AG20443 (cell line): ENCODE measurements at places on chromosomes 5 and 9.

GRCh38 chr9:29183971-29184370 is 1610.7 kb upstream of the C9orf72 start:
- no peak for DNase-seq

GRCh38 chr5:36365896-36366295 is 64.2 kb upstream of the RANBP3L start:
- no peak for DNase-seq

GRCh38 chr9:126609191-126609590 is 4.5 kb upstream of the LMX1B start:
- no peak for DNase-seq

DNA sequence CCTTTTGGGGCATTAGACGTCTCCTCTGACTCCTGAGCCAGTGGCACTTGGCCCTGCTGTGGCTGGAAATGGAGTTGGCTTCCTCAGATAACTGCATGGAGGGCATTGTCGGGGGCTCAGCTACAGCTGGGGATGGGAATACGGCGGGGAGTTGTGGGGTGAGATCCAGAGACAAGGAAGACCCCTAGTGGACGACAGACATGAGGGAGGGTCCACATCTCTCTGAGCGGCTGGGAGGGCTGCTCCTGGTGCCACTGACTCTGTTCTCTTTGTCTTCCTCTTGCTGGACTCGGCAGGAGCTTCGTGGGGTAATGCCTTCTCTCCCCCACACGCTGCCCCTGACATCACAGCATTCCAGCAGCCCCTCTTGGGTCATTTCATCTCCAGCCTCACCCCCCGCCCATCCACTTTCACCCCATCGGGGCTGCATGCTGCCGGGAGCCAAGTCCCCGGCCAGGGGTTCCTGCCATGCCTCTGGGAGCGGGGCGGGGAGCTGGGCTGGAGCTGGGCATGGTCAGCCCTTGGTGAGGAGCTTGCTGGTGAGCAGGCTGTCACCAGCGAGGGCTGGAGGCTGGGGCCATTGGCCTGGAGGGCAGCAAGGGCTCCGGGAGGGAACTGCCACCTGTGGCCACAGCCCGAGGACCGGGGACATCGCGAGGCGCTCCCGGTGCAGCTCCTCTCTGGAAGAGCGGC is 172.3 kb downstream of the CACNA1B start:
- no peak for DNase-seq

DNA sequence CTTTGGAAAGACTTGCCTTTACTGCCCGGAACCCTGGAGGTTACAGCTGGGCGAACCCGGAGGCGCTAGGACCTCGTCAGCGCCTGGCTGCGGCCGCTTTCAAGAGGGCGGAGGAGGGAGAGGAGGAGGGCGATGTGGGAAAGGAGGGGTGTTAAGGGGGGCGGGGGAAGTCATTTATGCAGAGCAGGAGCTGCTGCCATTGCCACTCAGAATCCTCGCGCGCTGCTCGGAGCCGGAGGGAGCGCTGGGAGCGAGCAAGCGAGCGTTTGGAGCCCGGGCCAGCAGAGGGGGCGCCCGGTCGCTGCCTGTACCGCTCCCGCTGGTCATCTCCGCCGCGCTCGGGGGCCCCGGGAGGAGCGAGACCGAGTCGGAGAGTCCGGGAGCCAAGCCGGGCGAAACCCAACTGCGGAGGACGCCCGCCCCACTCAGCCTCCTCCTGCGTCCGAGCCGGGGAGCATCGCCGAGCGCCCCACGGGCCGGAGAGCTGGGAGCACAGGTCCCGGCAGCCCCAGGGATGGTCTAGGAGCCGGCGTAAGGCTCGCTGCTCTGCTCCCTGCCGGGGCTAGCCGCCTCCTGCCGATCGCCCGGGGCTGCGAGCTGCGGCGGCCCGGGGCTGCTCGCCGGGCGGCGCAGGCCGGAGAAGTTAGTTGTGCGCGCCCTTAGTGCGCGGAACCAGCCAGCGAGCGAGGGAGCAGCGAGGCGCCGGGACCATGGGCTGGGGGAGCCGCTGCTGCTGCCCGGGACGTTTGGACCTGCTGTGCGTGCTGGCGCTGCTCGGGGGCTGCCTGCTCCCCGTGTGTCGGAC is at the start of gene PCSK5:
Gene PCSK5, plus strand, starts transcription at position 202 of the 805 bp plus-strand sequence. Its CDS starts 509 bp downstream, at position 711.
- DNase-seq, result peak; percentile 92
